ENCODE measurements at places on chromosomes 1 and 21.

- H3K4me3 ChIP-seq: no peak overlapping the region
- no peak for DNase-seq
- no peaks in the 10 kb centered on the region for H3K36me3 ChIP-seq
- no peak overlapping the region for H3K27ac ChIP-seq
- H3K27me3 ChIP-seq: no peaks in the 10 kb centered on the region
- H3K4me1 ChIP-seq: no peaks in the 10 kb centered on the region
These were observed 326.5 kb upstream of the PROX1 start for GRCh38 chr1:213661302-213661701.

DNA sequence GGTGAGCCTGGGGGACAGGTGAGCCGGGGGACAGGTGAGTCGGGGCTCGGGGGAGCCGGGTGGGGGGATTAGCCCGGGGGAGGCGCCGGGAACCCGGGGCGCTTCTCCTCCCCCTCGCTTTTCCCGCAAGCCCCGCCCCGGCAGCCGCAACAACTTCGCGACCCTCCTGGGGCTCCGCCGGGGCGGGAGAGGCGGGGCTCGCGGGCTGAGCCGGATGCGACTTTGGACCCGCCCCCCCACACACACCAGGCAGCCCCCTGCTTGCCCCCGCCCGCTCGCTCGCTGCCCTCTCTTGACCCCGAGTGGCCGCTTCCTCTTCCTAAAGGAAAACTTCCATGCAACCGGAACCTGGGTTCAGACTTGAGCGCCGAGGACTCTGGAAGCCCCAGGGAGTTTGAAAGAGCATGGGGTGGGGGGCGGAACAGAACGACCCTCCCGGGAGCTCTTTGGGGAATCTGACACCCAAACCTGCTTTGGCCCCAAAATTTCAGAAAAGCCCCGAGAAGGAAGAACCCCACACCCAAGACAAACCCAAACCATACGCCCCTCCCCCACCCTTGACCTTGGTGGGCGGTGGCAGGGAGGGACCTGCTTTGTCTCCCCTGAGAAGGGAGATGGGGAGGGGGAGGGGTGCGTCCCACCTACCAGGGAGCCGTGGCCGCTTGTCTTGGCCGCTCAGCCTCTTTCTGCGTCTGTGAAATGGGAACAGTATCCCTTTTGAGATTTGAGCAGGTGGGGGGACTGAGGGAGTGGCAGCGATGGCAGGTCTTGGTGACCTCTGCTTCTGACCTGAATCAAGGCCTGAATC lies 550 bp downstream of the ARHGEF16 start:
- peaks cover 9% of the 10 kb centered on the region for H3K4me1 ChIP-seq
- peak overlapping the region; percentile 56 for H3K4me3 ChIP-seq
- DNase-seq: peak; percentile 67
- no peaks in the 10 kb centered on the region for H3K36me3 ChIP-seq

DNA sequence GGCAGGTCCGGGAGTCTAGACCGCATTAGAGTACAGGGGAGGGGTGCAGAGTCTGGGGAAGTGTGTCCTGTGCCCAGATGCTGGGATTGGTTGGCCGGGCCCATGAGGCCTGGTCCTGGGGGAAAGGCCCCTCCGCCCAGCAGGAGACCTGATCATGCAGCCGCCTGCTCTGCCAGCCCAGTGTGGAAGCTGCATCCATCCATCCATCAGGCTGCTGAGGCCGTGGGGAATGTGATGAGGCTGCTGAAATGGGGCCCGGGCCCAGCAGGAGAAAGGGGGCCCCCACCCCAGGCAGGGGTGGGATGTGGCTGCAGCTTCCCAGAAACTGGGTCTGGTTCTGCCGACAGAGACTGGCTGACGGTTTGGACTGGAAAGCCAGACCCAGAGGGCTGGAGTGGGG lies 37.2 kb downstream of the EPHA2 start:
- H3K27ac ChIP-seq: no peak overlapping the region
- DNase-seq: no peak
- H3K4me3 ChIP-seq: no peak overlapping the region

DNA sequence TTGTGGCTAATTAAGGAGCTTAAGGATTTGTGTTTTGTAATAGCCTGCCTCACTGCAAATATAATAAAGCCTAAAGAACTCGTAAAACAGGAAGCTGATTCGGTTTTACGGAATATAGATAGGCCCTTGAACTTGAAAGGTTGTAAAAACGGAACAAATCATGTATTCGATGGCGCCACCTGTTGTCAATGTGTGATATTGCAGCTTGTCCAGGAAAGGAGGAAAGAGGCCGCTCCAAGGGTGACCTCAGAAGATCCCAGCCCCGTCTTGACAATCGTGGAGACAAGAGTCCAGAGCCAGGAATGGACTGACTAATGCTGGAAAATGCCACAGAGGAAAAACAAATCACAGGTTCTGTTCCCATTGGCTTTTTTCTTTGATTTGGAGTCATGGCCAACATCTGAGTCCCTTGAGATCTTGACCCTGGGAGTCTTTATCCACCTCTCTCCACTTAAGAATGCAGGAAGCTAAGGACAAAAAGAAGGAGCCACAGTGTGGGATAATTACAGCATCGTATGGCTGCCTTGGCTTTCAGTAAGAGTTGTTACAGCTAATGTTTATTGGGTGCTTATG lies 7.0 kb upstream of the IGSF21 start:
- H3K4me3 ChIP-seq: no peak overlapping the region
- H3K36me3 ChIP-seq: no peaks in the 10 kb centered on the region
- H3K27me3 ChIP-seq: peaks cover 8% of the 10 kb centered on the region
- H3K4me1 ChIP-seq: no peaks in the 10 kb centered on the region

DNA sequence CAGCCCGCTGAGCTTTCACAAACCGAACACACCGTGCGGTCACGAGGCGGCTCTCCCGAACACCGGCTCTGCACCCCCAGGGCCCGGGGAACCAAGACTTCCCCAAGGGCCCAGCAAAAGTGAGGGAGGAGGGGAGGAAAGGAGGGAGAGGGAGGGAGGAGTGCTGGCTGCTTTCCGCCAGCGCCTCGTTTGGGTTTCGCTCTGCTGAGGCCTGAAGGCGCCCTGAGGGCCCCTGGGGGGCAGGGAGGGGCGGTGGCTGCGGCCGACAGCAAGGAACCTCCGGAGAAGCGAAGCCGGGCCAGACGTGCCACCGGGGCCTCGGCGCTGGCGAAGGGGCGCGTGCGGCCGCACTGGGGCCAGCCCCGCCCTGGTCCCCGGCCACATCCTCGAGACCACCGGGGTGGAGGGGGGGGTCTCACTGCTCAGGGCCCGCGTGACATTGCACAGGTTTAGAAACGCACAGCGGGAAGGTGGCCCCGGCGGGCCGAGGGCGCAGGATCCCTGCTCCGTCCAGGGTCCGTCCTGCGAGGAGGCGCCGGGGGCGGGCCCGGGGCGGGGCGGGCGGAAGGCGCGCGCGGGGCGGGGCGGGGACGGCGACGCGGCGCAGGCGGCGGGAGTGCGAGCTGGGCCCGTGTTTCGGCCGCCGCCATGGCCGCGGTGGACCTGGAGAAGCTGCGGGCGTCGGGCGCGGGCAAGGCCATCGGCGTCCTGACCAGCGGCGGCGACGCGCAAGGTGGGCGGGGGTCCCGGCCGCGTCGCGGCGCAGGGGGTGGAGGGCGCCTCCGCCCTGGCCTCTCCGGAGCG lies at the start of gene PFKL:
Gene PFKL, plus strand, starts transcription at position 596 of the 804 bp plus-strand sequence. Its CDS starts 53 bp downstream, at position 649.
- H3K4me1 ChIP-seq: peaks cover 4% of the 10 kb centered on the region
- H3K36me3 ChIP-seq: no peaks in the 10 kb centered on the region
- no peak within 1 kb of the TSS for H3K27ac ChIP-seq
- peaks cover 1% of the 10 kb centered on the region for H3K27me3 ChIP-seq
- peak; percentile 67 for DNase-seq
- H3K4me3 ChIP-seq: peak within 1 kb of the TSS; percentile 88

GRCh38 chr21:44758141-44758561 lies 43.5 kb downstream of the UBE2G2 start:
- H3K27me3 ChIP-seq: peaks cover 4% of the 10 kb centered on the region
- no peak for DNase-seq
- no peaks in the 10 kb centered on the region for H3K4me1 ChIP-seq

DNA sequence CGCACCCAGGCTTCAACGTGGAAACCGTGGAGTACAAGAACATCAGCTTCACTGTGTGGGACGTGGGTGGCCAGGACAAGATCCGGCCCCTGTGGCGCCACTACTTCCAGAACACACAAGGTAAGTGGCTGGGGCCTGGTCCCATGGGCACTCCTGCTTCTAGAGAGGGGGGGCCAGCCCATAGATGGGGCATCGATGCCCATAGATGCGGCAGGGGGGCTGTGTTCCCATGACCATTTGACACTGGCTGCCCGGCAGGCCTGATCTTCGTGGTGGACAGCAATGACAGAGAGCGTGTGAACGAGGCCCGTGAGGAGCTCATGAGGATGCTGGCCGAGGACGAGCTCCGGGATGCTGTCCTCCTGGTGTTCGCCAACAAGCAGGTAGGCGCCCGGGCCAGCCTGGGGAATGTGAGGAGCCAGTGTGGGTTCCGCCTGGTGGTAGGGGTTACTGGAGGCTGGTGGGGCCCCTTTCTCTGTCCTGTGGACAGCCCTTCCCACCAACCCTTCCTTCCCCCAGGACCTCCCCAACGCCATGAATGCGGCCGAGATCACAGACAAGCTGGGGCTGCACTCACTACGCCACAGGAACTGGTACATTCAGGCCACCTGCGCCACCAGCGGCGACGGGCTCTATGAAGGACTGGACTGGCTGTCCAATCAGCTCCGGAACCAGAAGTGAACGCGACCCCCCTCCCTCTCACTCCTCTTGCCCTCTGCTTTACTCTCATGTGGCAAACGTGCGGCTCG lies 5.6 kb downstream of the C1orf35 start:
- peaks cover 15% of the 10 kb centered on the region for H3K27me3 ChIP-seq
- H3K36me3 ChIP-seq: peaks cover 37% of the 10 kb centered on the region
- H3K4me3 ChIP-seq: peak overlapping the region; percentile 59
- no peak for DNase-seq
- no peak overlapping the region for H3K27ac ChIP-seq
- peaks cover 18% of the 10 kb centered on the region for H3K4me1 ChIP-seq

- peak overlapping the region; percentile 82 for H3K27ac ChIP-seq
- H3K36me3 ChIP-seq: no peaks in the 10 kb centered on the region
- peaks cover 37% of the 10 kb centered on the region for H3K4me1 ChIP-seq
- peak; percentile 59 for DNase-seq
- no peak overlapping the region for H3K4me3 ChIP-seq
- peaks cover 1% of the 10 kb centered on the region for H3K27me3 ChIP-seq
These were observed 64.1 kb downstream of the DDR2 start for GRCh38 chr1:162696286-162696862.

DNA sequence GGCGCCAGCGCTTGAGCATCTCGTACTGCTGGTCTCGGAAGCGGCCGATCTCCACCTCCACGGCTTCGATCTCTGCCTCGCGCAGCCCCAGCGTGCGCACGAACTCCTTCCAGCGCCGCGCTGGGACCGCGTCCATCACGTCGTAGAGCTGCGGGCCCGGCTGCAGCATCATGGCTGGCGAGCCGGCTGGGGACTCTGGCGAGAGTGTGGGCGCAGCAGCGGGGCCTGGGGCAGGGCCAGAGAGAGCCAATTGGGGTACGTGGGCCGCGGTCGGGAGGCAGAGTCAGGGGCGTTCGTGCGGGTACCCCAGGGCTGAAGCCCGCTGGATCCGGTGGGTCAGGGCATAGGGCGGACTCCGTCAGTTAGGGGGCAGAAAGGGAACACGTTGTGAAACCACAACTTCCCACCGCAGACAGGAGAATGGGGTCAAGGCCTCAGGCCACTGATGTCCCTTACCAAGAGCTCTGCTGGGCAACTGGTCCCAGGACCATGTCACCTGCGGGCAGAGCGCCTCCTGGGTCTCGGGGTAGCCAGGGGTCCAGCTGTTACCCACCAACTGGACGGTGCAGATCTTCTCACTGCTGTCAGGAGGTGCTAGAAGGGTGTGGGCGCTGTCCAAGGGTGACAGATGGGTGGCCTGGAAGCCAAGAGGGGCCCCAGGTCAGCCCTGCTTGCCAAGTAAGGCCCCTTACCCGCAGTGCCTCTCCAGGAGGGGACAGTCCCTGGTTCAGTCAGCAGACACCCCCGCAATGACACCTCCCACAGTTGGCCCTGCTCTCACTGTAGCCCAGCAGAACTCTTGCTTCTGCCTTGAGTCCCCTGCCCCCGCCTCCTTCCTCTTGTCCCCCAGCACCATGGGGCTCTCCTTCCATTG lies 4.2 kb downstream of the TNFRSF25 start:
- H3K36me3 ChIP-seq: peaks cover 26% of the 10 kb centered on the region
- peaks cover 7% of the 10 kb centered on the region for H3K4me1 ChIP-seq
- DNase-seq: no peak
- H3K27me3 ChIP-seq: peaks cover 12% of the 10 kb centered on the region
- H3K27ac ChIP-seq: no peak overlapping the region
- H3K4me3 ChIP-seq: peak overlapping the region; percentile 22

DNA sequence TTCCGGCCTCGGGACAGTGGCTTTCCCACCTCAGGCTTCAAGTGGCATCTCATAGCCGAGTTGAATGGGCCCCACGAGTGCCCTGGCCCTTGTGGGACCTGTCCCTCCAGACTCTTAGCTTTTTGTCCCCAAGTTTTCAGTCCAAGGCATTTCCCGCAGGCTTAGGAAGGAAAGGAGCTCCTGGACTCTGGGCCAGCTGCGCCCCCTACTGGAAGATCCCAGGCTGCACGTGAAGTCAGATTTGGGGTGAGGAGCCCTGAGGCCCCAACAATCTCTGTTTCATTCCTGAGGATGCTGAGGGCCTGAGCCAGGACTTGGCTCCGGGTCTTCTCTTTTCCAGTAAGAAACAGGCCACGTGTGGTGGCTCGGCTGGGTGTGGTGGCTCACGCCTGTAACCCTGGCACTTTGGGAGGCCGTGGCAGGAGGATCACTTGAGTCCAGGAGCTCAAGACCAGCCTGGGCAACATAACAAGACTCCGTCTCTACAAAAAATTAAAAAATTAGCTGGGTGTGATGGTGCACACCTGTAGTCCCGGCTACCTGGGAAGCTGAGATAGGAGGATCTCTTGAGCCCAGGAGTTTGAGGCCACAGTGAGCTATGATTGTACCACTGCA lies 67.4 kb downstream of the ARHGEF10L start:
- H3K4me3 ChIP-seq: no peak overlapping the region
- DNase-seq: peak; percentile 85
- no peaks in the 10 kb centered on the region for H3K4me1 ChIP-seq
- peaks cover 7% of the 10 kb centered on the region for H3K27me3 ChIP-seq
- no peaks in the 10 kb centered on the region for H3K36me3 ChIP-seq
- no peak overlapping the region for H3K27ac ChIP-seq

- no peak for DNase-seq
- H3K27me3 ChIP-seq: peaks cover 2% of the 10 kb centered on the region
- H3K4me3 ChIP-seq: no peak overlapping the region
- peaks cover 18% of the 10 kb centered on the region for H3K4me1 ChIP-seq
- no peak overlapping the region for H3K27ac ChIP-seq
These were observed 256.8 kb downstream of the TOMM20 start for GRCh38 chr1:234871710-234872271.

DNA sequence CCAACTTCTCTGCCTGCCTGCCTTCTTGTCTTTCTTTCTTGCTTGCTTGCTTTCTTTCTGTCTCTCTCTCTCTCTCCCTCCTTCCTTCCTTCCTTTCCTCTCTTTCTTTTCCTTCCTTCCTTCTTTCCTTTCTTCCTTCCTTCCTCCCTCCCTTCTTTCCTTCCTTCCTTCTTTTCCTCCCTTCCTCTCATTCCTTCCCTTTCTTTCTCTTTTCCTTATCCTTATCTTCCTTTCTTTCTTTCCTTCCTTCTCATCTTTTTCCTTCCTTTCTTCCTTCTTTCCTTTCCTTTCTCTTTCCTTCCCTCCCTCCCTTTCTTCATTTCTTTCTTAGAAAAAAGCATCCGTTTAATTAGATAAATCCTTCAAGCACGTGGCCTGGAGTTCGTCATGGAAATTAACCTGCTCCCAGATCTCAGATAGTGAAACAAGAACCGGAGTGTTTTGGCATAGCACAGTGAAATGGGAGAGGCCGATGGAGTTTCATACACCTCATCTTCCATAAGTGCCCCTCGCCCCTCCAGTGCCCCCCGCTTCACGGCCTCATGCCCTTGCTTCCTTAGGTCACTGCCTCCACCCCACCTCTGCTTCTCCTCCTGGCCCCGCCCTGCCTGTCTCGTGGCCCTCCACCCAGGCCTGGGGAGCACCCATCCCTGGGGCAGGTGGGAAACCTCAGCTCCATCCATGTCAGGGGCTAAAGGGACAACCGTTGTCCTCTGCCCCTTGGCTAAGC lies 11.3 kb downstream of the CASZ1 start:
- H3K4me1 ChIP-seq: peaks cover 3% of the 10 kb centered on the region
- H3K27me3 ChIP-seq: peaks cover 5% of the 10 kb centered on the region
- no peak overlapping the region for H3K4me3 ChIP-seq
- H3K27ac ChIP-seq: no peak overlapping the region
